ENCODE measurements at places on chromosomes 11 and 22.

DNA sequence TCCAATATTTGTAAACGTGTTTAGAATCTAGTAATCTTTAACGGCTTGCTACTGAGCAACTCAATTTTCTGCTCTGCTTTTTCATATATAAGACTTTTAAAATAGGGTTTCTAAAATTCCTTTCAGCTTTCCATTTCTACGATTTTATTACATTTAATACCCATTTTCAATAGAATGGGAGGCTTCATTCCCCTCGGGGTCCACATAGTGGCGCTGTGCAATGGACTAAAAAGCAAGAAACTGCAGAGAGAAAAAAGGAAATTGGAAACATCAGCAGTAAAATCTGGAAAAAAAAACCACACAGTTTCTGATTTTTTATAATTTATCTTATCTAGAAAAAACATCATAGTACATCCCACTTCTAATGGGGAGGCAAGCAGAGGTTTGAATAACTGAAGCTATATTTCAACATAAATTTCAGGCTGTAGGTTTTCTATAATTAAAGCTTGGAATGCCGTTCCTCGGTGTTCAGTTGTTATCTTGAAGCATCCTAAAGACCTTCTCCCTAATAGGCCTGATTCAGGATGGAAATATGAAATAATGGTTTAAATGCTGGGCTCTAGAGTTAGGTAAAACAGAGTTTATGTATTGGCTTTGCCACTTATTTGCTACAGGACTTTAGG is 18.7 kb upstream of the JHY start:
- peak; percentile 34 for DNase-seq

GRCh38 chr11:85619499-85619898 is 7.6 kb downstream of the DLG2 start:
- DNase-seq = peak; percentile 20

DNA sequence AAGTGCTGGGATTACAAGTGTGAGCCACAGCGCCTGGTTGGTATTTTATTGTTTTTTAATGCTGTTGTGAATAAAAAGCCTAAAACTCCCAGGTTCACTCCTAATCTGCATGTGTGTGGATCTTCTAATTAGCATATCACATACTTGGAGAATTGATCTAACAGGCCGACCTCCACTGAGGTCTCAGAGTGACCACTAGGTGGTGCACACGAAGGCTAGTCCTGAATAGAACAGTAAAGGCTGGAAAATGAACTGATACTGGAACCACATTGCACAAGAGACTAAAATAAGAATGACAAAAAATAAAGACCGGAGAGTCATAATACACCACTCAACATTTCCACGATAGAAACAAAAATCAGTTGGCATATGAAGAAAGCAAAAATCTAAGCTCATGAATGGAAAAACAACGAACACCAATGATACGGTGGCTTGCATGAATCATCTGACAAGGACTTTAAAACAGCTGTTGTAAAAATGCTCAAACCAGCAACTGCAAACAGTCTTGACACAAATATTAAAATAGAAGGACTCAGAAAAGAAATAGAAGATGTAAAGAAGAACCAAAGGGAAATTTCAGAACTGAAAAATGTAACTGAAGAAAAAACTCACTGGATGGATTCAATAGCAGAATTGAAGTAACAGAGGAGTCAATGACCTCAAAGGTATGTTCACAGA is 19.2 kb downstream of the PIM3 start:
- peak; percentile 36 for DNase-seq

- DNase-seq = peak; percentile 70
These were observed 3.0 kb downstream of the NCR3LG1 start for GRCh38 chr11:17354601-17354991.

DNA sequence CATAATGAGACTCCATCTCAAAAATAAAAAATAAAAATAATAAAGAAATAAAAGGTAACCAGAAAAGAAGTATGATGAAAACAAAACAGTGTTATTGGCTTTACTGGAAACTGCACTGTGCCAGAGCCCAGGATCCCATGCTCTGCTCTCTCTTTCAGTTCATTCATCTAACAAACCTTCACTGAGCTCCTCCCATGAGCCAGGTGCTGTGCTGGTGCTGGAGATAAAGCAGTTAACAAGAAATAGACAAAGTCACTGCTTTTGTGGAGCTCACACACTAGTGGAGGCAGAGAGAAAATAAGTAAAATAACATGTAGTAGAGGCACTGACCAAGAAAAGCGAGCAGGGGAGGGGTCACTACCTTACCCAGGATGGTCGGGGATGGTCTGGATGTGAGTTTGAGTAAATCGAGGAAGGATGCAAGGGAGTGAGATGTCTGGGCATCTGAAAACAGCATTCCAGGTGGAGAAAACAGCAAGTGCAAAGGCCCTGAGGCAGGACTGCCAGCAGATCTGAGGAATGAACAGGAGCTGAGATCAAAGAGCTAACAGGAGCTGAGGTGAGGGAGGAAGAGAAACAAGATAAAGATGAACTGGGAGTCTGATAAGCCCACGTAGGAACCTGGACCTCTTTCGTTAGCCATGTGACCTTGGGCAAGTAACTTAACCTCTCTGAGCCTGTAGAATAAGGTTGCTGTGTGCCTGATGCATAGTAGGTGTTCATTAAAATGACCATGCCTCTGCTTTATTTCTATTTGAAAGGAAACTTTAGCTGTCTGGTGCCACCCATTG is 31.3 kb upstream of the CD82 start:
- no peak for DNase-seq

DNA sequence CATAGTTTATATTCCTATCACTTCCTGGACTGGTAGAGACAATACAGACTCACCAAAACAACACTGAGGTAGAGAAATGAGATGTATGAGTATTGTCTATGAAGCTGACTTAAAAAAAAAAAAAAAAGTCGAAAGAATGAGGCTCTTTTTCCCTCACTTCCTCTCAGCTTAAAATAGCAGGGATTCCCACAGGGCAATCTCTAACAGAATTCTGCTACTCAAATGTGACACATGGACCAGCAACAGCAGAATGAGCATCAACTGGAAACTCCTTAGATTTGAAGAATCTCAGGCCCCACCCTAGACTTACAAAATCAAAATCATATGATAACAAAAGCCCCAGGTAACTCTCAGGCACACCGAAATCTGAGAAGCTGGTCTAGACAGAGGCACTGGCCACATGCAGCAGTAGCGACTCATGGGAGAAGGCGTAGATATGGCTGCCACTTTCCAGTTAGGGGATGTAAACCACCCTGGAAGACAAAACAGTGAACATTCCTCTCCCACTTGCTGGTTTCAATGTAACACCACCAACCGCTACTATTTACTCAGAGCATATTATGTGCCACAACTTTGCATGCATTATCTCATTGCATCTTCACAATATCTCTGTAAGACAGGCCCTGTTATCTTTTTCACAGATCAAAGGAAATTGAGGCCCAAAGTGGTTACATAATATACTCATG is 128.0 kb downstream of the RBFOX2 start:
- peak; percentile 71 for DNase-seq

DNA sequence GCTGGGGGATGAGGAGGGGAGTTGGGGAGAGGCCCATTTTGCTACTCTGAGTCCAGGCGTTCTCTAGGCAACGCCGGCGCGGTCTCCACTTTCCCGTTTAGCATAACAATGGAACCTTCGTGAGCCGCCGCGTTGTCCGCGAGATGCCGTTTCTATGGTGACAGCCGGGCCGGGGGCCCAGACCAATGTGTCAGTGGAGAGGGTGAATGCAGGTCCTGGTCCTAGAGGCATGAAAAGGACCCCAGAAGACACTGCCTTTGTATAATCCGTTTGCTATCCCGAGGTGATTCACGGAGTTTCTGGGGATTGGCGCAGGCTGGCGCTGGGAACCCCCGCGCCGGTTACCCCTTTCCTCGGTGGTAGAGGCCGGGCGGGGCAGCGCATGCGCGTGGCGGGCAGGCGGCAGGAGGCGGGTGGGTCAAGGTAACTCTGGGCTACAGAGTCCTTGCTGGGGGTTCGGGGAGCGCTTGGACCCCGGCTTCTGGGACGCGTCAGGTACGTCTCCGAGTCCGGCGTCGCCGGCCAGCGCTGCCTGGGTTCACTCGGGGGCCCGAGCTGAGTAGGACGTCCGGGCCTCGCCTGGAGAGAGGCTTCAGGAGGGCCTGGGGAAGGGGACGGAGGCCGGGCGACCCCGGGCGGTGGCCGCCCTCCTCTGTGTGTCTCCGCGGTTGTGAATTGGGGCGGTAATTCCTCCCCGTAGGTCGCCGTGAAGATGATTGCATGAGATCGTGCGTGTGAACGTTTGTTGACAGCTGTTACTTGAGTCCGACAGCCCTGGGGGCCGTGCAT is at the start of the genes CBY1 and FAM227A:
CBY1 (plus strand) TSS at position 383 of the 789 bp plus-strand sequence. CDS start 11,417 bp downstream, outside the sequence.
FAM227A (minus strand) TSS at position 137 of the 789 bp plus-strand sequence. CDS start 6,224 bp downstream, outside the sequence.
- peak; percentile 75 for DNase-seq

- no peak for DNase-seq
These were observed 2237.9 kb upstream of the RAG2 start for GRCh38 chr11:38835966-38836365.

DNA sequence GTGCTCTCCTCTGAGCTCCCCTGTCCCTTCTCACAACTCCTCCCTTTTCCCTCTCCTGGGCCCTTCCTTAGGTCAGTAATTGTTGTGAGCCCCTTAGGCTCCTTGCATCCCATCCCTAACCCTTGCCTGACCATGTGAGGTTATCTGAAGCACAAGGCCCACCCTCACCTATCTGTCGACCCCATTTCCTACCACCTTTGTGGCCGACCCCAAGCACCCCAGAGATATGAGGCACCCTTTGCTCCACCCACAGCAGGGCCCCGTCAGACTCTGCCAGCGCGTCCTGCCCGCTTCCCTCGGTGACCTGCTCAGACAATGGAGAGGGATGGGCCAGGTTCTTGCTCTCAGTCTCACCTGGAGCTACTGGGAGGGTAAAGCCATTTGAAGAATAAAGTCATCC is 1.3 kb downstream of the GNG3 start:
- DNase-seq = no peak

DNA sequence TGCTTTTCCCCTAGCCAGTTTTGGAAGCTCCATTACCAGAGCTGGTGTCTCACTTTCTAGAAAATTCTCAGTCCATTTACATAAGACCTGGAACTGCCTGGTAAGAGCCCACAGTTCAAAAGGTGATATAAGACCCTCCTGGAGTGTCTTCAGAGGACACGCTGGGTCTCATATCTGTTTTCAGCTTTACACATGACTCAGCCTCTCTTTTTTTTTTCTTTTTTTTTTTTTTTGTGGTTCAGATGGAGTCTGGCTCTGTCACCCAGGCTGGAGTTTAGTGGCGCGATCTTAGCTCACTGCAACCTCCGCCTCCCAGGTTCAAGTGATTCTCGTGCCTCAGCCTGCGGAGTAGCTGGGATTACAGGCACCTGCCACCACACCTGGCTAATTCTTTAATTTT is 30.7 kb downstream of the WEE1 start:
- DNase-seq = peak; percentile 34

- DNase-seq = no peak
These were observed 160.9 kb downstream of the C11orf91 start for GRCh38 chr11:33539751-33540150.

- peak; percentile 20 for DNase-seq
These were observed 28.4 kb downstream of the PRDM10 start for GRCh38 chr11:129974237-129974636.

- no peak for DNase-seq
These were observed 51.2 kb downstream of the CSTF3 start for GRCh38 chr11:33110083-33110482.
